ENCODE measurements at places on chromosomes 3 and 15.
A peak's percentile ranks its signal among the peaks of the same experiment; 100 is the strongest.

GRCh38 chr3:21273259-21274025 lies 477.6 kb downstream of the ZNF385D start:
- DNase-seq, result peak; percentile 40

- peak; percentile 77 for DNase-seq
Observed at GRCh38 chr15:60396958-60397771, 621 bp downstream of the ANXA2 start.

DNA sequence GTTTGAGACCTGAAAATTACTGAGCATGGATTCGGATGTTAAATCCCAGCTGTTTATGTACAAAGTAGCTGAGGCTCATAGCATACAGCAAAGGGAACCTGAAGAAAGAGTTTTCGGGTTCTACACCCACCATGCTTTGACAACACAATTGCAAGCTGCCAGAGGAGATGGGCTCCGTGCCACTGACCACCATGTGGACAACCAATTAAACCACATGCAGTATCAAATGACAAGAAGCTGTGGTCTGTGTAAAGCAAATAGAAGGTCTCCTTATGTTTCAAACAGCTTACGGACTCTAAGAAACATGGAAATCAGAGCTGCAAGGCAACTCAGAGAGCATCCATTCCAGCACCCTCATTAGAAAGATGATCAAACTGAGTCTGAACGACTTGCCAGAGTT lies 12.9 kb downstream of the GABRB3 start:
- no peak for DNase-seq

DNA sequence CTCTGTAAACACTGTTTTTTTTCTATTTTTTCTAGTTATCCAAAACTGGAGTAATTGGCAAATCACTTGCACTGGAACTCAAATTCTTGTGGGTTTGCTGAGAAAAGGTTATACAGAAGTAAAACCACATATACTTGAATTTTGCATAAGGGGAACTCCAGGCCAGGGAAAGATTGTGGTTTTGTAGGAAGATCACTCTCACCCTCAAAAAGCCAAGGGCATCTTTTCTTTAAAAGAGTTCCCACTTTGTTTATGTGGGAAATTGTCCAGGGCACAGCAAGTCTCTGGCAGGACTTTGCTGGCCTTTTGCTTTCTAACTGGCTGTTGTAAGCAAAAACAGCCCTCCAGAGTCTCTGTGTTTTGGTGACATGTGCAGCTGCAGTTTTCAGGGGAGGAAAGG lies 340.3 kb upstream of the RBMS3 start:
- DNase-seq, result peak; percentile 77

DNA sequence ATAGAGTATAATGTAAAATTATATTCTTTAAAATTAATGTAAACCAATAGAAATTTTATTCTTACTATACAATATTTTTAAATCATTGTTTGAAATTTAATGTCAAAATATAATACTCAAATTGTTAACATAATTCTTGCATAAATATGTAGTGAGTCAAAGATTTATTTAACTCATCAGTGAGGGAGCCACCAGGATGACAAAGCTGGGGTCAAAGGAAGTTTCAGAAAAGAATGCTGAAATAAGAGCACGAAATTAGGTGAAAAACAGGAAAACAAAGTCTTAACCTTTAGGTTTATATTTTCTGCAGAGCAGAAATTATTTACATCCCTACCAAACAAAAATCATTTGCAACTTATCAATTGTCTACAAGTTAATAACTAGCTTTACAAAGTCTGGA lies 74.1 kb downstream of the DIPK2A start:
- no peak for DNase-seq

DNA sequence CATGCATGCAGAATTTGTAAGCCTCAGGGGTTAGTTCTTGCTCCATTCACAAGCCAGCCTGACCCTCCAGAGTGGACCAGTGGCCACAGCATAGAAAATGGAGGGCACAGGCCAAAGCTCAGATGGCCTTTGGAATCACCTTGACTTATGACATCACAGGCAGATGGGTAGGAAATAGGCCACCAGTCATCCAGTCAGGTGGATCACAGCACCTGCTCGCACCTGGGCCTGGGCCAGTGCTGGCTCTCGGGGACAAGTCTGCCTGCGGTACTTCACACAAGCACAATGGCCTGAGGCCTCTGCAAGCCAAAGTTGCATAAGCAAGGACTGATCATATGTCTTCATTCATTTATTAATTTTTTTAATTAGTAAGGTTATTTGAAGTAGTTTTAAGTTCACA lies 39.3 kb downstream of the PPCDC start:
- DNase-seq, result no peak

- DNase-seq, result no peak
Observed at GRCh38 chr15:78208341-78208844, 26.0 kb downstream of the ACSBG1 start.

GRCh38 chr15:89749054-89749453 lies 2.0 kb downstream of the MESP1 start:
- no peak for DNase-seq

GRCh38 chr15:71008250-71008870 lies 106.9 kb upstream of the THSD4 start:
- no peak for DNase-seq

GRCh38 chr3:137947117-137947516 lies 62.8 kb upstream of the CLDN18 start:
- DNase-seq, result no peak

GRCh38 chr3:69012800-69013252 lies 658 bp downstream of the EOGT start:
- DNase-seq, result peak; percentile 41

DNA sequence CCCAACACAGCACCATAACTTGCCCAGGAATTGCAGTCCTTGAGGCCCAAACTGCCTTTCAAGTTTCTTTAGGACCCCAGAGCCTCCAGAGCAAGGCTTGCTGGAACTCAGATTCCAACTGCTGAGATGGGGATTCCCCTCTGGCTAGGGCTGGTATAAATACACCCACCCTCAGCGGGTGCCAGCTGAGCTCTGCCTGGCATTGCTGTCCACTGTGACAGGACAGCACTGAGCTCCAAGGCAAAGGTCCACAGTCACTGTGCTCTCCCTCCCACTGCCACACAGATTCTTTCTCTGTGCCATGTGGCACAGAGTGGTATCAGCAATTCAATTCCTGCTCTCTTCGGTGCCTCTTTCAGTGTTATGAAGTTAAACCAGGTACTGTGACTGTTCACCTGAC lies 304.2 kb upstream of the LMCD1 start:
- no peak for DNase-seq

GRCh38 chr3:71241981-71242560 lies 341.5 kb downstream of the FOXP1 start:
- DNase-seq, result no peak

- DNase-seq, result no peak
Observed at GRCh38 chr3:190012314-190012782, 108.3 kb downstream of the P3H2 start.

DNA sequence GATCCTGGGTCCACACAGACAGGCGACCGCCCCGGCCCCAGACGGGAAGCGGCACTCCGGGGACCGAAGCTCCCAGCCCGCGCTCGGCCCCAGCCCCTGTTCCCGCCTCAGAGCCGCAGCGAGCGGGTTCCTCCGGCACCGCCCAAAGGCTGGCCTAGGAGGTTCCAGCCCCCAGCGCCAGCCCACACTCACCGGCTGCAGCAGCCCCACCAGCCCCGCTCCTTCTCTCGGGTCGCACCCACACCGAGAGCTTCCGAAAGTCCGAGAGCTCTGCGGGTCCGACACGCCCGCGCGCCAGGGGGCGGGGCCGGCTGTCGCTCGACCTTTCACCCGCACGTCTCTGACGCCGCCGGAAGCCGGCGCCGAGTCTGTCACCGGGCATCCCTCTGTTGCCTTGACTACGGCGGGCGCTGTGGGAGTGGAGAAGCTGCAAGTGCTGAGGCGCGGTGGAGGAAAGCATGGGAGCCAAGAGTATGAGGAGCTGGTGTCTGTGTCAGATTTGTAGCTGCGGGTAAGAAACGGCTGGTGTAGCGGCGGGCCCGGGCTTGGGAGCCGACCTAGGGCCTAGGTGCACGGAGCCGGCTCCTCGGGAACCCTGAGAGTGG lies at the start of the genes EFL1 and SAXO2:
EFL1 (minus strand) TSS at position 313 of the 605 bp plus-strand sequence. CDS start 956 bp downstream, outside the sequence.
SAXO2 (plus strand) TSS at position 397 of the 605 bp plus-strand sequence; CDS start at position 459, 62 bp downstream.
- DNase-seq, result peak; percentile 96

DNA sequence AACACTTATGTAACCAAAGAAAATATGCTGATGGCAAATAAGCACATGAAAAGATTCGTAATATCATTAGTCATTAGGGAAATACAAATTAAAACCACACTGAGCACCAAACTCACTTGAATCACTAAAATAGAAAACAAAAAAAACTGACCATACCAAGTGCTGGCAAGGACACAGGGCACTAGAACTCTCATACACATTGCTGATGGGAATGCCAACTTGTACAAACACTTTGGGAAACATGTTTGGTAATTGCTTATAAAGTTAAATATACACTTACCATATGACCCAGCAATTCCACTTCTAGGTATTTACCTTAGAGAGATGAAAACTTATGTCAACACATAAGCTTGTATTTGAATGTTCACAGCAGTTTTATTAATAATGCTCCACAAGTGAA lies 95.5 kb downstream of the TFDP2 start:
- no peak for DNase-seq

DNA sequence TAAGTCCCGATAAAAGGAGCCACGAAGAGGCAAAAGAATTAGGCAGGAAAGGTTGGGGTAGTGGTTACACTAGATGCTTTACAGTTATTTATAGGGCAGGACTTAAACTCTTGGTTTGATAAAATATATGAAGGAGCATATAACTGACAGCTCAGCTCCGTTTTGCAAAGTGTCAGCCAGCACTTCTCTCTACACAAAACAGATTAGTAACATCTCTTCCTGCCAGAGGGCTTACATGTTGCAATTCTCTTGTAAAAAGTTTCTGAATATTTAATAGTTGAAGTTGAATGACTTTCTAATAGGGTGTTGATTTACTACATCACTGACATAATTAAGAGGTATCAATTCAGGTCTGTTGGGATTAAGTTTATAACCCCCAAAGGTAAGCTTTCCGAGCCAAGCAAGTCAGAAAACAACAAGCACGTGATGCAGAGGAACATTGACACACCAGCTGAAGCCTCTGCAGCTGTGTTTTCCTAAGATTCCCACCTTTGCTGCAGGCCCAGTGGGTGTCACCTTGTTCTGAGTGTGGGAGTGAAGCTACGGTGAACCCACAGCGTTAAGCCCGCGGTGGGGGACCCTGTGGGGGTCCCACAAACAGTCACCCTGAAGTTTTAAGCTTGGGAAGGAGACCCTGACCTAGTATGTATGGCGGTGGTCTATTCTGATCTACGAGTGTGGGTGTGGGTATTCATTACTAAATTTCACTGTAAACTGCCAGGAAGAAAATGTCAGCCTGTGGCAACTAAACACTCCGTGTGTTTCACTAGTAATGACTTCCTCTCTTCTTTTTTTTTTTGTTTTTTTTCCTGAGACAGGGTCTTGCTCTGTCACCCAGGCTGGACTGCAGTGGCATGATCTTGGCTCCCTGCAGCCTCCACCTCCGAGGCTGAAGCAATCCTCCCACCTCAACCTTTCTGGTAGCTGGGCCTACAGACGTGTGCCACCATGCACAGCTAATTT lies 22.0 kb upstream of the ATP13A3 start:
- no peak for DNase-seq

GRCh38 chr15:66408254-66408653 lies 21.5 kb downstream of the MAP2K1 start:
- no peak for DNase-seq

- DNase-seq, result no peak
Observed at GRCh38 chr15:62927836-62928235, 114.7 kb upstream of the TPM1 start.

DNA sequence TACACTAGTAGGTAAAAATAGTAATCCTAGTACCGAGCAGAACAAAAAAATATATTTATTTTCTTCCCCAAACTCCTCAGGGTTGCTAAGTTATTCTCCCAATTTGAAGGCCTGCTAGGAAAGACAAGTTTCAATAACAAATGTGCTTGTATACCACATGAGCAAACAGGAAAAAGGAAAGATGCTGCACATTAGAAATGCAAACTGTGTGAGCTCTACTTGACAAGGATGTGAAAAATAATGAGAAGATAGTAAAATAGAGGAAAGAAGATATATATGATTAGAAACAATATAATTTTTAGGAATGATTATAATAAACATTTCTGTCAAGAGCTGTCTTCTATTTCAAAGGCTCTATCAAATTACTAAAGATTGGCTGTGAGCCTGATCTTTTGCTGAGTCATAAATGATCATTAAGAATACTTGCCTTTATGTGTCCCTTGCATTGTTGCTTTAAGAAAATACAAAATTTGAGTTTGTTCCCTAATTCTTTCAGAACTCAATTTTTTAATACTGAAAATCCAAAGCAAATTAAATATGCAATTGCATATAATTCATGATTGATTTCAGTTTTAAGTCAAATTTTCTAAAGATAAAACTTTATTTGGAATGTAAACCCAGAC lies 174.2 kb downstream of the NEK10 start:
- DNase-seq, result no peak

- no peak for DNase-seq
Observed at GRCh38 chr15:58473724-58474123, 41.9 kb downstream of the LIPC start.

DNA sequence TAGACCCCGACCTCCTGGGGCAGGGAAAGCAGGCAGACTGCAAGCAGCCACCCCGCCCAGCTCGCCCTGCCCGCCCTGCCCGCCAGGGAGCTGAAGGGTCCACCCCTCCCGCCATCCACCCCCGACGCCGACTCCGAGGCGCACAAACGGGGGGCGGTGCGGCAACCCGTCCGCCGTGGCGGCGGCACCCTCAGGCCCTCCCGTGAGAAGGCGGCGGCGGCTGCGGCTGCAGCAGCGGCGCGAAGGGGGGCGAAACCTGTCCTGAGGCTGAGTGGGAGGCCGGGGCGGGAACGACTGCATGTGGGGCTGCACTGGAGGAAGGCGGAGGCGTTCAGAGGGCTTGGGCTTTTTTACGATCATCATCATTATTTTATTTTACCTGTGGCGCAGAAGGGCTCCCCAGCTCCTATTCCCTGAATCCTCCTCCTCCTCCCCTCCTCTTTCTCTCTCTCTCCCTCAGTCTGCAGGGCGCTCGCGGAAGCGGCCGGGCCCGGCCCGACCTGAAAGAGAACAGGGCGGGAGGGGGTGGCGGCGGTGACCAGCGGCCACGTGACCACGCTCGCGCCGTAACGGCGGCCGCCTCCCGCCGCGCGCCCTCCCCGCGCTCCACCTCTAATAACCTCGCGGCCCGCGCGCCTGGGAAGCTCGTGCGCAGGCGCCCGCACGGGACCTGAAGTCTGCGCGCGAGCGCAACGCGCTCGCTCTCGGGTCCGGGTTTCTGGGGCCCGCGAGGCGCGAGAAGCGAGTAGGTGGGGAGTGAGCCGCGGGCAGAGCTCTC lies at the start of gene TBC1D5:
TBC1D5 (minus strand) TSS at position 530 of the 778 bp plus-strand sequence. CDS start 234,061 bp downstream, outside the sequence.
- DNase-seq, result peak; percentile 98

DNA sequence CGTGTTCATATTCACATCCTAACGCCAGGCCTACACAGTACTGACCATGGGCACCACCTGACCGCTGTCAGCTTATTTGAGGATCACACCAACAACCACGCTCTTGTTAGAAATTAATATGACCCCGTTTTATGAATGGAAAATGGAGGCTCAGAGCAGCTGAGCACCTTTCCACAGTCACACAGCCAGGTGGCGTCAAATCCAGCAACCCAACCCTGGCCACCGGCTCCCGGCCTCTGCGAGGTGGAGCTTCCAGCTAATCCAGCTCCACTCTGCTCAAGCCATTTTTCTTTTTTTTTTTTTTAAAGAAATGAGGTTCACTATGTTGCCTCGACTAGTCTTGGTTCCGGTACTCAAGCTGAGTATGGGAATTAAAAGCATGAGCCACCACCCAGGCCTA lies 41.3 kb downstream of the RPN1 start:
- no peak for DNase-seq

All from MM.1S (cell line).